ENCODE measurements at places on chromosomes 7 and 10.

DNA sequence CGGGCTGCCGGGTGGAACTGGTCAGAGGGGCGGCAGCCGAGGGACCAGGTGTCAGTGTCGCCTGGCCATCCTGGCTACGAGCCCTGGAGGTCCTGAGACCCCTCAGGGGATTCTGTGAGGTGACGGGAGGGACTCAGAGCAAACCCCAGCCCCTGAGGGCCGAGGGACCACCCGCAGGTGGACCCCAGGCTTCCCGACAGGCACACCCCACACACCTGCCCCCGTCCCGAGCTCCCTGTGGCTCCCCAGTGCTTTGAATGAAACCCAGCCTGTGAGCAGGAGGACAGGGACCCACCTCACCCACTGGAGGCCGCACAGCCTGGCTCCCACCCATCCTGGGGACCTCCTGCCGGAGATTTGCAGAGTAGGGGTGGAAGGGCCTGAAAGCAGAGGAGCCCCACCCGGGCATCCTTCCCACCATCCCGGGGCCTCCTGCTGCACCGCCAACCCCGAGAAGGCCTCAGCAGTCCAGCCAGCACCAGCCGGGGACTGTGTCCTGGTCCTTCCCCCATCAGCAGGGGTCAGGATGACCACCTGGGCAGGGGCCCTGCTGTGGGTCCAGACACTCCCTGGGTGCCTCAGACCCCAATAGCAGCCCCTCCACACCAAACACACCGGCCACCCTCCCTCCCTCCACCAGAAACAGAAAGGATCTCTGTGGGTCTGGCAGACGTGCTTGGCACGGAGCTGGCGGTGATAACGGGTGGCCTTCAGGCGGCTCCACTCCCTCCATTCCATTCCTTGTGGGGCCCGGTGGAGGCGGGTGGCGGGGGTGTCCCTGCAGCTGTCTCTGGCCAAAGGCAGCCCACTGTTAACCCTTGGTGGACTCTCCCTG, 13.9 kb downstream of the VENTX start:
- no peak overlapping the region for H3K27ac ChIP-seq
- no peaks in the 10 kb centered on the region for H3K4me1 ChIP-seq
- DNase-seq = no peak
- no peaks in the 10 kb centered on the region for H3K36me3 ChIP-seq
- H3K4me3 ChIP-seq = no peak overlapping the region

- H3K4me1 ChIP-seq = peaks cover 99% of the 10 kb centered on the region
- DNase-seq = no peak
- H3K36me3 ChIP-seq = no peaks in the 10 kb centered on the region
- H3K27ac ChIP-seq = peak overlapping the region; percentile 74
- no peaks in the 10 kb centered on the region for H3K27me3 ChIP-seq
Observed at GRCh38 chr10:71747039-71747531, 26.2 kb downstream of the VSIR start.

- peaks cover 18% of the 10 kb centered on the region for H3K4me1 ChIP-seq
- H3K36me3 ChIP-seq = no peaks in the 10 kb centered on the region
- DNase-seq = peak; percentile 36
Observed at GRCh38 chr7:66921918-66922486, 977 bp downstream of the TMEM248 start.

DNA sequence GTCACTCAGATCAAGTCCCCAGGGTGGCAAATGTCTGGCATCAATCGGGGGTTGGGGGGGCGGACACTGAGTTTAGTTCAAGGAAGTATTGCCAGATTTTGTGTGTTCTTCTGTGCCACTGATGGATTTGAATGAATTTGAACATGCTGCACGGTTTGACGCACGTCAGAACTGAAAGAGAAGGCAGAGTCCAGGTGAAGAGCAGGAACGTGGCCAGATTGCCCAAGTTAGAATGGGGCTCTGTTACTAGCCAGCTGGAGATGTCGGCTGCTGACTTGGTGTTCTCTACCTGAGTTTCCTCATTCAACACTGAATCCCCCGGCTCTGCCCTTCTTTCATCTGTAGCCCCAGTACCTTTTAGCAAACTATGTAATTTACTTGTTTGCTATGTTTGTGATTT, 180.2 kb downstream of the PRKCQ start:
- no peak for DNase-seq
- no peaks in the 10 kb centered on the region for H3K36me3 ChIP-seq

- no peak for DNase-seq
- H3K27me3 ChIP-seq = peaks cover 8% of the 10 kb centered on the region
- peaks cover 6% of the 10 kb centered on the region for H3K4me1 ChIP-seq
- no peaks in the 10 kb centered on the region for H3K36me3 ChIP-seq
- no peak overlapping the region for H3K27ac ChIP-seq
Observed at GRCh38 chr7:107049971-107050532, 5.5 kb downstream of the PRKAR2B start.

- H3K27me3 ChIP-seq = no peaks in the 10 kb centered on the region
- no peak for DNase-seq
- H3K36me3 ChIP-seq = no peaks in the 10 kb centered on the region
- no peaks in the 10 kb centered on the region for H3K4me1 ChIP-seq
- no peak overlapping the region for H3K27ac ChIP-seq
Observed at GRCh38 chr7:53697913-53698312, 662.5 kb downstream of the POM121L12 start.

DNA sequence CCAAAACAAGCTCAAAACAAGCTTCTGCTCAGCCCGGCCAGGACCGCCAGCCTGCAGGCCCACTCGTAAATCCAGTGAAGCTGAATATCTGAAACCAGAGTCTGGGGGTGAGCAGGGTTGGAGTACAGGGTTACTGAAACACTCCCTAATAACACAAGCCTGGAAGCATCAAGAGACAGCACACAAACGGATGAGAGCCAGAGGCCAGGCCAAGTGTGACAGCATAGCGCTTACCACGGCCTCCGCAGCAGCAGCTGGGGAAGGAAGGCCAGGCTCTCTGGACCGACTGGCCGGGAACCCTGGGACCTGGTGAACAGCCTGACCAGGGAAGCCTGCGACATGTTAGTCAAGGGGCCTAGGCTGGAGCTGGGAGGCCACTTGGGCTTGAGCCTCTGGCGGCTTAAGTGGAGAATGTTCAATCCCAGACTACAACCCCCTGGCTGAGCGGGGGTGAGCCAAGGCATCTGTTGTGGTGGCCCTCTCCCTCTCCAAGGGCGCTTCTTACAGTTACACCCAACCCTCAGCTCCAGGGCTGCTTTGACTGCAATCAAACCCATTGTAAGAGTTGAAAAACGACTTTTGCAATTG, 21.7 kb upstream of the RNF32 start:
- no peak overlapping the region for H3K4me3 ChIP-seq
- DNase-seq = no peak
- H3K27ac ChIP-seq = no peak overlapping the region
- H3K27me3 ChIP-seq = no peaks in the 10 kb centered on the region

DNA sequence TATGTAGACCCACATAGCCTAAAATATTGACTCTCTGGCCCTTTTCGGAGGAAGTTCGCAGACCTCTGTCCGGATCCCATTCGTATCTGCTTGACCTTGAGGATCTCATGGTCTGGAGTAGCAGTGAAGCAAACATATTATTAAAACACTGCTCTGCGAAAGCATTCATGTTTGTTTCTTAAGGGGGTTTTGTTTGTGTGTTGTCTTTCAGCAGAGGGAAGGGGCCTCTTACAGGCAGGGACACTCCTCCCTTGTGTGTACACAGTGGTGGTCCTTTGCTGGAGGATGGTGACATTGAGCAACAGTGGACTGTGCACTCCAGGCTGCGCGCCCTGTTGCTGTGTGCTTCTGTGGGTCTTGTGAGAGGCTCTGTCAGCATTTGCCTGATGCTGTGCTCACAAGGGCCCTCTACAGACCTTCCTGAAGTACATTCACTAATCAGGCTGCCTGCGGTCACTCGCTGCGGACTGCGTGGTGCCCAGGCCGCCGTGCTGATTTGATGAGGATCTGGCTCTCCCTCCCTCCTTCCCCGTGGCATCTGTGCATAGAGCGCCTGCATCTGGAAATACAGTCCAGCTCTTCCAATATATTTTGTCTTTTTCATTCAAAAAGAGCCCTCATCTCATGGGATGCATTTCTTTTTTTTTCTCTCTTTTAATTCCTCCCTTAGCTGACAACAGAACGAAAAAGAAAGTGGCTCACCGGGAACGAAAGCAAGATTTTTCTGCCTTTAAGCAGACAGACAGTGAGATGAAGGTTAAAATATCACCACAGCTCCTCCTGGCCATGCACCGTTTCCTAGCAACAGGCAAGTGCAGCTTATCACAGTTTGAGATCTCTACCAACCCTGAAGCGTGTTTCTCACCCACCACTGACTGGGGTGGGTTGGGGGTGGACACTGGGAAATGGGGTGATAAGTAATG, 135.8 kb downstream of the CNNM2 start:
- H3K4me3 ChIP-seq = peak overlapping the region; percentile 37
- no peaks in the 10 kb centered on the region for H3K36me3 ChIP-seq
- peaks cover 6% of the 10 kb centered on the region for H3K4me1 ChIP-seq
- no peaks in the 10 kb centered on the region for H3K27me3 ChIP-seq
- peak overlapping the region; percentile 46 for H3K27ac ChIP-seq

DNA sequence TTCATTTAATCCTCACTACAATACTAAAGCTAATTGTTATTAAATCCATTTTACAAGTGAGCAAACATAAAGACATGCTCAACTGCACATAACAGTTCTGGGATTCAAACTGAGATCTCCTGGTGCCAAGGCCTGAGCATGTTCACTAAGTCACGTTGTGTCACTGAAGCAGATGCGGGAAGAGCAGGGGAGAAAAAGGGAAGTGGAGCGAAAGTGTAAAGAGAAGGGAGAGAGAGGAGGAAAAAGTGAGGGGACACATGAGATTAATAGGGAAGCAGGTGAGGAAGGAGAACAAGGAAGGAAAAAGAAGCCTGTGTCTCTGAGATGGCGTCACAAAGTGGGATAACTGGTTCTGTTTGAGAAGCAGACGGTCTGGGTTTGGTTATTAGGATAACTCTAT, 38.9 kb upstream of the KAT6B start:
- H3K36me3 ChIP-seq = no peaks in the 10 kb centered on the region
- H3K4me1 ChIP-seq = no peaks in the 10 kb centered on the region
- no peak for DNase-seq

DNA sequence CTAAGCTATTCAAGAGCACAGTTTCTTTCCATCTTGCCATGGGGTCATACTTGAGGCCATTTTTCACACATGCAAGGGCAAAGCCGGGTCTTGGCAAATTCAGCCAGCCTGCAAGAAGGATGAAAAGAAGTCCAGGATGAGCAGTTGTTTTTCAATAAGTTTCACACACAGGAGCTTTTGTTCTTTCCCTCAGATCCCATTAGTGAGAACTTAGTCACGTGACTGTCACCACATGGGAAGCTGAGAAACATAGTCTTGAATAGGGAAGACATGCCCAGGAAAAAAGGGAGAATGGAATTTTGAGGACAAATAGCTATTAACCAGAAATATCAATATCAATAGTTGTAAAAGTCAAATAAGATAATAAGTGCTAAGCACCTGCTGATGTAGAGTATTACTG, 137.7 kb downstream of the AHR start:
- H3K36me3 ChIP-seq = no peaks in the 10 kb centered on the region
- H3K4me1 ChIP-seq = no peaks in the 10 kb centered on the region
- H3K27ac ChIP-seq = no peak overlapping the region
- no peaks in the 10 kb centered on the region for H3K27me3 ChIP-seq
- DNase-seq = no peak
- no peak overlapping the region for H3K4me3 ChIP-seq

DNA sequence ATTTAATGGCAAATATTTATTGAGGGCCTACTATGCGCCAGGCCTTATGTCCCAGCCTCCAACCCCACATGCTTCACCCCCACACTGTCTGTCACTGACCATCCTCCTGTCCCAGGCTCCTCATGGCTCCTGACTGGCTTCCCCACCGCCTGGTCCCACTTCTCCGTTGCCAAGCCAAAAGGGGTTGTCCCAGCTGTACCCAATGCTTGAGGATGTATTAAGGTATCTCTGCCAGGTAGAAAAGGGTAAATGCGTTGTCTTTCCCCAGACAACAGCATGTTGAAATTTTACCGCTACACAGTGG, 168.8 kb upstream of the FRMD4A start:
- no peaks in the 10 kb centered on the region for H3K27me3 ChIP-seq
- no peak overlapping the region for H3K4me3 ChIP-seq
- H3K27ac ChIP-seq = no peak overlapping the region
- no peaks in the 10 kb centered on the region for H3K4me1 ChIP-seq

DNA sequence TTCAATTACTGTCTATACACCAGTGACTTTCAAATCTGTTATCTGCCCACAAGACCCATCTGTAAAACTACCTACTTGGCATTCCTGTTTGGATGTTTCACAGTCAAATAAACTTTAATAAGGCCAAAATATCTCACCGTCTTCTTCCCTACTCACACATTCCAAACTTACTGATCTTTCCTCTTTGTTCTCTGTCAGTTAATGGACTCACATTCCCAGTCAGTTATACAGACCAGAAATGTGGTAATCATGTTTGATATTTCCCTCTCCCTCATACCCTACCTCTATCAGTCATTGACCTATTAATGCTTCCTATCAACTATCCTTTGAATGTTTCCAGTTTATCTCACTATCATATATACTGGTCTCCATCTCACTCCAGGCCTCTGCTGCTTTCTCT, 28.5 kb upstream of the HDAC9 start:
- DNase-seq = no peak
- no peak overlapping the region for H3K4me3 ChIP-seq
- peaks cover 5% of the 10 kb centered on the region for H3K4me1 ChIP-seq
- no peaks in the 10 kb centered on the region for H3K27me3 ChIP-seq

Data from naive thymus-derived CD4-positive, alpha-beta T cell (primary cell).